ENCODE measurements at places on chromosomes 5 and 9.

DNA sequence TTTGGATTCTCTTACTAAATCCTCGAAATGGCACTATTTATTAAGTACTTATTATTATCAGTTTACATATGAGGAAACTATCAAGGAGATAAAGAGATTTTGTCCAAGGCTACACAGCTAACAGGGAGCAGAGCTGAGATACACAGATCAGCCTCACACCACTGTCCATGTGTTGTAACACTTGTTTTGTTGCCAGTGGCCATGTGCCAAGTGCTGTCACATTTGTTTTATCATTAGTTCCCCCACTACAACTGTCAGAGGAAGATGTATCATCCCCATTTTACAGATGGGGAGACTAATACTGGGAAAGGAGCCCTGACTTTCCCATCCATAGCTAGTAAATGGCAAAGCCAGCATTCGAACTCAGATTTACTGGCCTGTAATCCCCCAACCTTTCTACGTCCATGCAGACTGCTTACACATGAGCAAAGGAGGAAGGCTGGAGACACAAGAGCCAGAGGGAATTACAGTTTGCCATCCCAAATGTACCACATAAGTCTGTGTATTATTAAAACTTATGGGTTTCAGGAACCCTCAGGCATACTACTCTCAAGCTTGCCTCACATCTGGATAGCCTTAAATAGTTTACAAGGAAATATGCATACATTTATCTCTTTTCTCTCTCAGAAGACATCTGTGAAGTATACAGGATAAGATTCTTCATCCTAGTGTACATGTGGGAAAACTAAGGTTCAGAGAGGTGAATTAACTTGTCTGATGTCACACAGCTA, 25.1 kb downstream of the PAPPA start:
- no peak for DNase-seq

GRCh38 chr5:17267106-17267505, 49.7 kb downstream of the BASP1 start:
- no peak for DNase-seq

DNA sequence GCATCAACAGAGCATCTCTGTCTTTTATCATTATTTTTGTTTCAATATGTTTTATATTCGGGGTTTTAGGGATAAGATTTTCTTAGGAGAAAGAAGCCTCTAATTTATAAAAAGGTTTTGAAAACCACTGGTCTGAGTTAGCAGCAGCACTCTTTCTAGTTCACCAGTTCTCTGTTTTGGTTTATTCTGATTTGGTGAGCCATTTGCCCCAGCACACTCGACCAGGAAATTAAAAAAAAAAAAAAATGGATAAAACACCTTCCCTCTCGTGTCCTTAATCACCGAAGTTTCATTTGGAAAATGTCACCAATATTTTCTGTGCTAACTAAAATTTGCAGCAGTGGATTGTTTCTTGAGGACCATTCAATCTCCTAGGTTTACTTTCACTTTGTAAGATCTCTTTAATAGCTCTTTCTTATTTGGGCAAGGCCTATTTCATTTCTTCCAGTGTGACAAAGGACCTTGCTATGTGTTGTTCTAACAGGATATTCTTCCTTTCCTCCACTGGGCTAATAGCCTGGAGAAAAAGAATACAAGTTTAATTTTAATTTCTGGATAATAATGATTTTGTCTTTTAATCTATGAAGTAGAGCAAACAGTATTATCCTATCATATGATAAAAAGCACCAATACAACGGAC, 57.8 kb upstream of the ANXA1 start:
- DNase-seq, result no peak

DNA sequence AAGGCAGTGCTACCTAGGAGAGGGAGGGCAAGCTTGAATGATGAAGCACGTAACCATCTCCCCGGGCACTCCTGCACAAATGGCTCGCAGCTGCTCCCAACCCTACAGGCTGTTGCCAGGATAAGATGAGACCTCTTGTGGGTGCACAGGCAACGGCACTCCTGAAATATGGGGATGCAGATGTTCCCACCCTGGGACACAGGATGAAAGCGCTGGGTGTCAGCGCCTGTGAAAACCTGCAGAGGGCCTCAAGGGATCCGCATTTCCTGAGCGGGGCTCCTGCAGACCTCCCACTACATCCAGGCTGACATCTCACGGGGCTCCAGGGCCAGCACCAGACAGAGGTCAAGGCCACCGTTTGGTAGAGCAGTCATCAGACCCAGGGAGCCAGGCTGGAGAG, 60.7 kb downstream of the SMIM23 start:
- no peak for DNase-seq

- DNase-seq, result no peak
Observed at GRCh38 chr5:98461485-98461884, 312.0 kb upstream of the RGMB start.

DNA sequence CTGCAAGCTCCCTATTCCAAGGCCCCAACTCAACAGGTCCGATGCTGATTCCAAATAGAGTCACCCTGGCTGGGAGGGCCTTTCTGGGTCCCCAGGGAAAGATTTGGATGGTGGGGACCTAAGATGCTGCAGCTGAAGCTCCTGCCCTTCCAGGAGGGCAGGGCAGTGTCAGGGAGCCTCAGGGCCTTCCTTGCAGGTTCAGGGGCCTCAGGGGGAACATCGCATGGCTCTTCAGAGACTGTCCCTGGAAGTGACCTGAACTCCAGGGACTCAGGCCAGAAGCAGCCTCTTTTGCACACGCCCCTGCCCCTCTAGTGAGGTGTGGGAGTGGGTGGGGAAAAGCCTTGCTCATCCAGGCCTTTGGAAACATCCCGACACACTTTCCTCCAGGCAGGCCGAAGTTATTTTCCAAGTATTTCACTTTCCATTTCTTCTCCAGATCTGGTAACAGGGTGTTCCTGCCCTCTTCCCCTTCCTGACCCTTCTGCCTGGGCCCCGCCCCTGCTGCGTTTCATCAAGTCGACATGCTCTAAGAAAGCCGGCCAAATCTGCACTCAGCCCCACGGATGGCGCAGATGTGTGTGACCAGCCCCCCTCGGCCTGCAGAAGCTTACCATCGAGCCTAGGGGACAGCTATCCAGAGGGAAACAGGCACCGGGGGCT, 159.5 kb downstream of the FGF18 start:
- no peak for DNase-seq

DNA sequence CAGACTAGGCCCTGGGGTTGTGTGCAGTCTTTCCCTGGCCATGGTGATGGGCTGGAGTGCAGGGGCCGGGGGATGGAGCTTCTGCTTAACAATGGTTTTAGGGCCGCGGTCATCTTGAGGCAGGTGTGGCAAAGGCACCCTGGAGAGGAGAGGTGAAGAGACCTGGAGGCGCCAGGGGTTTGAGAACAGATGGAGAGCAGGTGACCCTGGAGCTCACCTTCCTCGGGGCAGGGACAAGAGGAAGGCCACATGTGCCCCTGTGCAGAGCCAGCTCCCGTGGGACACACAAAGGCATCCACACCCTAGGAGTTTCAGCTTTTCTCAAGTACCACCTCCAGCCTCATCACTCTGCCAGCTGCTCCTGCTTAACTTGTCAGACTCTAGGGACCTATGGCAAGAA, 46.4 kb upstream of the SH3GL2 start:
- DNase-seq, result no peak

- no peak for DNase-seq
Observed at GRCh38 chr5:171632616-171633015, 153.0 kb upstream of the SMIM23 start.

- DNase-seq, result peak; percentile 27
Observed at GRCh38 chr5:170267431-170268152, 30.0 kb downstream of the LCP2 start.

- no peak for DNase-seq
Observed at GRCh38 chr9:75360252-75360651, 271.9 kb downstream of the OSTF1 start.

DNA sequence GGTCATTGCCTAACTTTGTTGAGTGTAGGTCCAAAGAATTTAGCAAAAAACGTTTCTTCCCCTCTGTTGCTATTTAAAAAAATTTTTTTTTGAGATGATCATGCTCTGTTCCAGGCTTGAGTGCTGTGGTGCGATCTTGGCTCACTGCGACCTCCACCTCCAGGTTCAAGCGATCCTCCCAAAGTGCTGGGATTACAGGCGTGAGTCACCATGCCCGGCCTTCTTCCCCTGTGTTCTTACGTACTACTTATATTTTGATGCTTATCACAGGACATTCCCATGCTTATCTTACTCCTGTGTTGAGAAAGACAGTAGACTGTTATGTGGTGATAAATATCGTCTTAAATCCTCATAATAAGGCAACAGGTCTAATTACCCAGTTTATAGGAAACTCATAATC, 2.5 kb downstream of the ACER2 start:
- DNase-seq, result no peak

- no peak for DNase-seq
Observed at GRCh38 chr5:179303451-179304200, 41.6 kb downstream of the ADAMTS2 start.

DNA sequence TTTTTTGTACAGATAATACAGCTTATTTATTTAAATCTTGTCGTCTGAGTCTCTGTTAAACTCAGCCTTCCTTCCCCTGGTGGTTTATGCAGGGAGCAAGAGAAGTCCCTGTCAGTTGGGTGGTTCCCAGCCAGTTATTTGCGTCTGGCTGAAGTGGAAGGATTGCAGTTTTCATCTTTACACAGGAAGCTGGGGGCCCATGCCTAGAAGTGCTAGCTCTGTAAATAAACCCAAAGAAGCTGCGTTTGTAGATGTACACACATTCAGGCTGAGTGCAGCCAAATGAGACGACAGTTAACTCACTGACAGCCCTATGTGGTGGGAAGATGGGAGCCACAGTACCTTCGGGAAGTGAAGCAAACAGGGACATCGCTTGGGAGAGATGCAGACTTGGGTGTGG, 122.1 kb downstream of the SAXO1 start:
- DNase-seq, result no peak

- no peak for DNase-seq
Observed at GRCh38 chr9:113356686-113357292, 7.4 kb downstream of the BSPRY start.

GRCh38 chr5:59832577-59833301, 60.8 kb downstream of the PDE4D start:
- DNase-seq, result no peak

GRCh38 chr5:27639005-27639612, 600.7 kb upstream of the CDH9 start:
- DNase-seq, result no peak

DNA sequence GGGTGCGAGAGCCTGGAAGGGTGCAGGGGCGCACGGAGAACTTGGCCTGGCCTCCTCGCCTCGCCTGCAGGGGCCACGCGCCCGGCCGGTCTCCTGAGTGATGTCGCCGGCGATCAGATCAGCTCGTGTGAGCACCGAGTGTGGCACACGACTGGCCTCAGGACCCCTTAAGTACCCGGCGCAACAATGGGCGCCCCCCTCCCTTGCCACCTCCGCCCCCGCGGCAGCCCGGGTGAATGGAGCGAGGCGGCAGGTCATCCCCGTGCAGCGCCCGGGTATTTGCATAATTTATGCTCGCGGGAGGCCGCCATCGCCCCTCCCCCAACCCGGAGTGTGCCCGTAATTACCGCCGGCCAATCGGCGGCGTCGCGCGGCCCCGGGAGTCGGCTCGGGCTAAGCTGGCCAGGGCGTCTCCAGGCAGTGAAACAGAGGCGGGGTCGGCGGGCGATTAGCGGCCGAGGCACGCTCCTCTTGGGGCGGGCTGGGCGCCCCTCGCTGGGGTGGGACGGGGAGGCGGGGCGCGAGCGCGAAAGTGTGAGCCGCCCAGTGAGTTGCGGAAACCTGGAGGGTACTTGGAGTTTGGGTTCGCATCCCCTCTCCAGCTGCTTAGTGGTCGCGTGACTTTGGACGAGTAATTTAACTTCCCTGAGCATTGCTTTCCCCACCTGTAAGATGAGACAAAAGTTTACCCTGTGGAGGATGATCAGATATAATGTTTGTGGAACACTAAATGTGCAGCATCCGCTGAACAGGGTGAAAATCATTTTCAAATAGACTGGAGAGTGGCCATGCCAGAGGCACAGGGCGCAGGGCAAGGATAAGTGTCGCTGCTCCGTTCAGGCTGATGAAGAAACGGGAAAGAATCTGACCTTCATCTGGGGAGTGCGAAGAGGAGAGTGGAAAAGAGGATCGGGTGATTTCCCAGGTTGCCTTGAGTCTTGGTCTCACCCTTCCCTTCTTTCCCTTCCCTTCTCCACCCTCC, at the start of gene NEUROG1:
TSS of gene NEUROG1 (minus strand) at position 145 of the 982 bp plus-strand sequence. CDS start 274 bp downstream, outside the sequence.
- DNase-seq, result no peak

- DNase-seq, result no peak
Observed at GRCh38 chr5:36717131-36717695, 110.8 kb downstream of the SLC1A3 start.

DNA sequence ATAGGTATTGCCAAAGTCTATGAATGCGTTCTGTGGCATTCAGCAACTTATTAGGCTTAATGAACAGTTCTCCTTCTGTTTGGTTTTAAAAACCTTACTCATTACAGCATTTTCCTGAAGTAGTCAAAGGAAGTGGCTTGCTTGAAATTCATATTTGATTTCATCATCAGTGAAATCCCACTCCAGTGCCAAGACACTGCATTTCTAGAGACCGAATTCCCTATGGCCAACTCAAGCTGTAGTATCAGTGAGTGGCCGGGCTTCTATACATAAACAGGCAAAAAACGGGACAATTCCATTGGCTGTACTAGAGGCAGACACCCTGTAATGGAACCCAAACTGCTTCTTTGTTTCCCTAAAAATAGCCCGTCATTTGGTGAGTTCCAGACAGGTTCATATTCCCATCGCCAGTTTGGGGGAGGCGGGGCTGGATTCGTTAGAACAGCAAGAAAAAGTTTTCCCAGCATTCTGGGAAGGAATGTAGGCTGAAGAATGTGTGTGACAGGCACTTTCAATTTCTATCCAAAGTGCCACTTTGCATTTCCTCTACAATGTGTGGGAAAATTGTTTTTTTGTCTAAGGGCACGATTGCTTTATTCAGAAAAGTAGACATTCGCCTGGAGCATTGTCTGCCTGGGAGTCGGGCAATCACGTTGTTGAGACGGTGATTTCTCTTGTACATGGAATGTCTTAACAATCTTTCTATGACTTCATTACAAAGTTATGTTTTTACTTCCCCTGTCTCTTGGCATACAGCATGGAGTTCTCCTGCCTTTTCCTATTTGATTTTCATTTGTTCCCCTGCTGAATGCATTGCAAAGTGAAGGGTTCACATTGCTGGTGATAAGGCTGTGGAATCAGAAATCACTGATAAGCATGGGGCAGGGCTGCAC, 141.8 kb upstream of the MAST4 start:
- DNase-seq, result no peak

GRCh38 chr9:103755986-103756385, 338.1 kb upstream of the SMC2 start:
- no peak for DNase-seq

DNA sequence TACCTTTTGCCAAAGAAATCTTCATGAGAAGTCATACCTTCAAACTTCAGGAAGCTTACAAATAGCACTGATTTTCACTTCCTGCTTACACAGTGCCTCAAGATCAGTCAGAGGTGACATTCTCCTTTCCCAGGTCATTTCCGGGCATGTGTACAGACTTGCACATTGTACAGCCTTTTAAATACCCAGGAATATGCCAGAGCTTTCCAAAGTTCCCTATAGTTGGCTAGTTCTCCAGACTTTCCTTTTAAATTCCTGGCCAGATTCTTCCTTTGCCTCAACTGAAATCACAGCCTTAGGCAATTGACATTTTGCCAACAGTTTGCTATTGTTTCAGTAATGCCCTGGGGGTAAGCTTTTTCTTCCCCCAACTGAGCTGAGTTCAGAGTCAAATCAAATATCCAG, 47.2 kb downstream of the RFX3 start:
- no peak for DNase-seq

Measured in AG09319 (cell line).